GM20000 (cell line): ENCODE measurements at places on chromosomes 2 and 18.

- no peak for DNase-seq
These were observed 241.2 kb downstream of the TFCP2L1 start for GRCh38 chr2:121043827-121044222.

DNA sequence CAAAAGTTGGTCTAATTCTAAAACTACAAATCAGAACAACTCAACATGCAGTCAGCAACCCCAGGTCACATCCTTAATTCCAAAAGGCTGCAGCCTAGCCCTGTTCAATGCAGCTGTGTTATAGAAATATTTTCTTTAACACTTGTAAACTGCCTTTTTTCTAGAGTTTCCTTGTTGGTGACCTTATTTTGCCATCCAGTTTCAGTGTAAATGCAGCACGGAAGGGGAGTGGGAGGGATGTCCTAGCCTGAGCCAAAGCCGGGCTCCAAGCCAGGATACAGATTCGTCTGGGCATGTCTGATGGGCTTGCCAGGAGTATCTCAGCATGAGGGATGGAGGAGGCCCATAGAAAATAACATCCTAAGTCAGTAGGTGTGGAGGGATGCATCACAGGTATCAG lies 17.7 kb upstream of the SP3 start:
- no peak for DNase-seq

GRCh38 chr2:35858216-35858615 lies 497.4 kb upstream of the CRIM1 start:
- DNase-seq, result no peak

- DNase-seq, result no peak
These were observed 188.1 kb downstream of the ZEB2 start for GRCh38 chr2:144331674-144332355.

DNA sequence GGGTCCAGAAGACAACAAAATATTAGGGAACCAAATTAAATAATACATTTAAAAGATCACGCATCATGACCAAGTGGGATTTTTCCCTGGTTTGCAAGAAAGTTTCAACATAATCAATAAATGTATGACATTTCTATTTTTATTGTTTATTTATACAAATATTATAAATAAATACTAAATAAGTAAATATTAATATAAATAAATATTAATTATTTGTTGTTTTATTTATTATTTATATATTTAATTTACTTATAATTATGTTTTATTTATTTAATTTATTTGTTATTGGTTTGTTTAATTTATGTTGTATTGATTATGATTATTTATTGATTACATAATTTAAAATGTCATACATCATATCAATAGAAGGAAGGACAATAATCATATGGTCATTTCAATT lies 242.5 kb upstream of the HNMT start:
- no peak for DNase-seq

GRCh38 chr2:235536711-235537110 lies 42.9 kb downstream of the AGAP1 start:
- DNase-seq, result no peak

DNA sequence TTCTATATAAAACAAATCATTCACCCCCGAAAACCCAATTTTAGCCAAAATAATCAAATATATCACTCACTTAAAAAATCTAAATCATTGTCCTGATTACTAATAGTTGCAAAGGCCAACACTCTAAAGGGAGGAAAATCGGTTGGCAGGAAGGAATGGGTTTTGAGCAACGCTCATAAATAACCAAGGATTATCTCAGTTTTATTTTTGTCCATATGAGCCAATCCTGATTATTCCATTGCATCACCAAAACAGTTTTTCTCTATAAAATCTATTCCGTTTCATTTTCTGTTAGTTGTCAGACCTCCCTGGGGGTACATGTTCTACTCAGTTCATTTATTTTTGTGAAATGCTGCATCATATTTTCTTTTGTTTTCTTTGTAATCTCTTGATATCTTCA lies 174.1 kb downstream of the LRATD1 start:
- no peak for DNase-seq

- no peak for DNase-seq
These were observed 99.9 kb downstream of the SPATS2L start for GRCh38 chr2:200406379-200406778.

DNA sequence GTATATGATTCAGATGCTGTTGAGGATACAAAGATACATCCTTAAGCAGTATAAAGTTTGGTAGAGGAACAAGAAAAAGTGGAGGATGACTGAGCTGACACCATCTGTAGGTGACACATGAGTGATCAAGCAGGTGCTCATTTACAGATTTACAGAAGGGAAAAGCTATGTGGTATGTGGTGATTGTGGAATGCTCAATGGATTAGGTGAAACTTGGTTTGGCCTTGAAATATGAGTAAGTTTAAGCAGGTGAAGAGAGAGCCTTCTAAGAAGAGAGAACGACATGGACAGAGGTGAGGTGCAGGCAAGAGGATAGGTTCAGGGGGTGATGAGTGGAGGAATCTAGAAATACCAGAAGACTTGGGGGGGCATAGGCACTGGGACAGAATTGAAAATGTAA lies 5.9 kb downstream of the ASXL3 start:
- DNase-seq, result no peak

DNA sequence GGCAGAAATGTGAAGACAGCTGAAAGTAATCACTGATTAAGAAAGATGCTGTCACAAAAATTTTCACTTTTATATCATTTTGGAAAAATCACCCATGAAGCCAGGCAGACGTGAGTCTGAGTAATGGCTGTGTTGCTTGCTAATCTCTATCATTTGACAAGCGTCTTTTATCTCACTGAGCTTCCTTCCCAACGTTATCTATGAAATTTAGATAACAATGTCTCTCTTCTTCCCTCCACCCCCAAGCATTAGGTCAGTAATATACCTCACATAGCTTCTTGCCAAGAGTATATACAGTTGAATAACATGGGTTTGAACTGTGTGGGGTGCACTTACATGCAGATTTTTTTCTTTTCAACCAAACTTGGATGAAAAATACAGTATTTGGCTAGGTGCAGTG lies 388.6 kb upstream of the NRXN1 start:
- DNase-seq, result no peak

GRCh38 chr2:159086826-159087225 lies 118.4 kb downstream of the TANC1 start:
- DNase-seq, result no peak

- DNase-seq, result no peak
These were observed 248.5 kb downstream of the ZNF516 start for GRCh38 chr18:76246590-76246989.

DNA sequence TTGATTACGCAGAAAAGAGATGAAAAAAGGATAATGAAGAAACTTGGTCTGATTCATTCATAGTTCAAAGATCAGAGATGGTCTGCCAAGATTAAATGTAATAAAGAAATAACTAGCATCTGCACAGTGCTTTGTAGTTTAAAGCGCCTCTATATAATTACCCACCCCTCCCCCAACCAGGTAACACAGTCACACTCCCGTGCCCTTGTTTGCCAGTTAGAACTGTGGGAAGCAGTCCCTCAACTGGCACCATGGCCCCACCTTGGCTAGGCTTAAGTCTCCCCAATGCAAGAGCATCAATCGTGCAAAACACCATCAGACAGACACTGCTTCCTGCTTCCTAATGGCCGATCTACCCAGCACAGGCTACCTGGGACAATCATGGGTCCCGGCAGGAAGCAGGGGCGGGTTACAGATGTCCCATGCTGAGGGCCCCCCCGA lies 11.6 kb downstream of the ADCY3 start:
- no peak for DNase-seq

DNA sequence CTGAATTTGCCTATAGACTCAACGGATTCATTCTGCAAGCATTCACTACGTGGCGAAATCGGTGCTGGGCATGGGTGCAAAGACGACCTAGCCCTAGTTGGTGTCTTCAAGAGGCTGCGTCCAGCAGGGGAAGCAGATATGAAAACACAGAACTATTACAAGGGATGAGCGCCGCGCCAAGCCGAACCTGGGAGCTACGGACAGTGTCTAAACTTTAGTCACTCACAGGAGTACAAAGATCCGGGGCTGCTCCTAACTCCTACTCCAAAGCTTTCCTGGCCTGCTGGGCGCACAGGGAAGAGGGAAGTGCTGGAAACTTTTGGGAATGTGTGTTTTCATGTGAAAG lies 732 bp upstream of the ANXA4 start:
- DNase-seq, result peak; percentile 81

DNA sequence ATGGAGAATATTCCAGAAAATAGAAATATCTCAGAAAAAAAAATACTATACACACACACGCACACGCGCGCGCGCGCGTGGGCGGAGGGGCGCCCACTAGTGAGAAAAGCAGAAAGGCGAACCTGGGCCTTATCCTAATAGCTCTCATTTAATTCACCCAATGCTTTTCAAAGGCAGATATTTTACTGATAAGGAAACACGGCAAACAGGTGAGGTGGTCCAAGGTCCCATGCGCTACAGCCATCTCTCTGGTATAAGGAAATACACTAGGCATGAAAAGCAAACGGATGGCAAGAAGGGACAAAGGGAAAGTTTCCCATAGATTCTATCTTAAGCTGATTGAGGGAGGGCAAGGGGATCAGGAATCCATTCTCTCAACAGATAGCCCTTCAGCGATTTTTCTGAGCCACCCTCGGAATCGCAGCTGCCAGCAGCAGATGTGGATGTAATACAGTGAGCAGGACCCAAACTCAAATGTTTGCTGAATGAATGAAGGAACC lies 136.7 kb downstream of the TMEM247 start:
- peak; percentile 8 for DNase-seq

DNA sequence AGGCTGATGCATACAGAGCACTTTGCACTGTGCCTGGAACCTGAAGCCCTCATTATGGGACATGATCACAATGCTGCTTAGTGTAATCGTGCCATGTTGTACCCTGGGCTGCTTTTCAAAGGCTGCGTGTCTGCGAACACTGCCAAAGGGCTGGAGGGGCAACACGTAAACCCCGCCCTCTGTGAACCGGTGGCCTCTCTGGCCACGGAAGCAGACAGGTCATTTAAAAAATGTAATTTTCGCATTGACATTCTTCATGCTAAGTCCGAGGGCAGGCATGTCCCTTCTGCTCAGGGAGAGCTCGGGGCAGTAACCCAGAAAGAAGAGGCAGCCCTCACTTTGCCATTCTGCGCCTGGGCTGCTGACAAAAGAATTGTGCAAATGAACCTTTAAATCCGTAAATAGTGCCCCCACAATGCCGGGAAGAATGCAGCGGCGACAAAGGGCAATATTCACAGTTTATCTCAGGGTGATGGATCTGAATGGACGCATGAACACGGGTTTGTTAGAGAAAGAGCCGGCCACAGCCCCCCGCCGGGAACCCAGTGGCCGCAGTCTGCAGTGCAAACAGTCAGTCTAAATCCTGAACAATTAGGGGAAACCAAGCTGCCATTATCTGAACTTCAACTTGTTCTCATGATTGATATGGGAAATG lies 226.1 kb downstream of the MYCN start:
- no peak for DNase-seq

GRCh38 chr2:202015471-202015870 lies 18.2 kb upstream of the FZD7 start:
- no peak for DNase-seq

- peak; percentile 47 for DNase-seq
These were observed 28.7 kb upstream of the RPRD1A start for GRCh38 chr18:36095936-36096519.

- no peak for DNase-seq
These were observed 67.2 kb upstream of the PELI1 start for GRCh38 chr2:64211276-64211921.

DNA sequence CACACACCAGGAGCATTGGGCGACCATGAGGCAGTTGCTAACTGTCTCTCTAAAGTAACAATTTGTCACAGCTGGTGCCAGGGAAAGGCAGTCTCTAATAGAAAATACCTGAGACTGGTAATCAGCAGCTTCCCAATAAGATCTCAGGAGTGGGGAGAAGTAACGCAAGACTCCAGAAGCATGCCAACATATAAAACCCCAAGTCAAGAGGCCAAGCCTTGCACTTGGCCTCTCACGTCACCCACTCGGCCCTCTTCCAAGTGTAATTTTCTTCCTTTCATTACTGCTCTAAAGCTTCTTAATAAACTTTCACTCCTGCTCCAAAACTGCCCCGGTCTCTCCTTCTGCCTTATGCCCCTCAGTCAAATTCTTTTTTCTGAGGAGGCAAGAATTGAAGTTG lies 455.6 kb upstream of the ACVR2A start:
- DNase-seq, result no peak

GRCh38 chr2:55420439-55420725 lies 726 bp upstream of the CCDC88A start:
- no peak for DNase-seq

DNA sequence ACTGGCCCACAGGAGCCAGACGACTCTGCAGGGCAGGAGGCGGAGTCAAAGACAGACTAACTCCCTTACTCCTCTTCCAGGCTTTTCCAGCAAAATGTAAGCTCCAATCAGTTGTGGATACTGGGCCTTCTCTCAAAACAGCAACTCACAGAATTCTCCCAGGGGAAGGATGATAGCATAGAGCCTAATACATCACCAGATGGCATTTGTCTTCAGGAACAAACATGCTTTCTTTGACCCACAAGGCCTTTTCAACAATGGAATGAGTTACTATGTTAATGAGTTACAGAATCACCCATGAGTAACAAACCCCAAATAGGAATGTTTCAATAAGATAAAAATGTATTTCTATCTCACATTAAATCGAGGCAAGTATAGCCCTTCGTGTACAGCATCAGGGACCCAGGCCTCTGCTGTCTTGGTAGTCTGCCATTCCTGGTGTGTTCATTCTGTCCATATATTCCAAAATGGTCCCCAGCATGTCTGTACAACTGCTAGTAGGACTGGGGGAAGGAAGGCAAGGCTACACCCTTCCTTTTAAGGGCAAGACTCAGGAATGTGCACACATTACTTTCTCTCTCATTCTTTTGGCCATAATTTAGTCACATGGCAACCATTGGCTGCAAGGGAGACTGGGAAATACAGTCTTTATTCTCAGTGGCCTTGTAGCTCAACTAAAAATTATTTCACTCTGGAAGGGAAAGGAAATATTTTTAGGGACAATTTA lies 76.4 kb downstream of the BOD1L2 start:
- no peak for DNase-seq

- no peak for DNase-seq
These were observed 717.2 kb downstream of the RNF144A start for GRCh38 chr2:7634409-7634808.

DNA sequence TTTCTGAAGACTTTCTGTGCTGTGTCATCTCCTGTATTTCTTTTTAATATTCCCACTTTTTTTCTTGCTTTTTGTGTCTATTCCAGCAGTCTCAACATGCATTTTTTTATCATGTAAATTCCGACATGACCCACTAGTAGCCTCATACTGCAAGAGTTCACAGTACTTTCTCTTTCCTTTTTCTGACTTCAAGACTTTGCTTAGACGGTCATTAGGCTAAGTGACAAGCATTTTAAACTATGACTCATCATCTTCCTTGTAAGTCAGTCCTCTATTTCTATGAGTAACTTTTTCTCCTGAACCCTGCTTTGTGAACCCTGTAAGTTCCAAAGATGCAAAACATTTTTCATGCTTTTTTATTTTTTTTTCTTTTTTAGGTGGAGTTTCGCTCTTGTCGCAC lies 381.2 kb downstream of the TXNL1 start:
- peak; percentile 20 for DNase-seq

DNA sequence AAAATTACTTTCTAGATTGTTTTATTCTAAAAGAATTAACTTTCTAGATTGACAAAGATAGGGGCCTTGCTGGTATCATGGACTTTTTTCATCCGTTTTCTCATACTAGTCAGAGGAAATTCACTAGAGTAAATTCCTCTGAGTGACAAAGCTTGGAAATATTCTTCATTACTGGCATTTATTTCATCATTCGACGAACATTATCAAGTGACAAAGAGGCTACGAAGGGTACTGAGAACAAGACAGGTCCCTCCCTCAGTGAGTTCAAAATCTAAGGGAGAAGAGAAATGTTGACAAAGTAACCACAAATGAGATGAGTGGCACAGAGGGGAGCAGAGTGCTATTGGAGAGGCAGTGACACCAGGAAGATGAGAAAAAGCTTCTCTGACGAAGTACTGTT lies 4.3 kb downstream of the EPG5 start:
- DNase-seq, result no peak

- no peak for DNase-seq
These were observed 133.8 kb downstream of the NAPG start for GRCh38 chr18:10659594-10659993.
